ENCODE measurements at places on chromosomes 1 and 21. TPM values are rescaled to one million over a fixed set of nuclear protein-coding genes. Genes with fewer than 3 reads are reported as not detected.

DNA sequence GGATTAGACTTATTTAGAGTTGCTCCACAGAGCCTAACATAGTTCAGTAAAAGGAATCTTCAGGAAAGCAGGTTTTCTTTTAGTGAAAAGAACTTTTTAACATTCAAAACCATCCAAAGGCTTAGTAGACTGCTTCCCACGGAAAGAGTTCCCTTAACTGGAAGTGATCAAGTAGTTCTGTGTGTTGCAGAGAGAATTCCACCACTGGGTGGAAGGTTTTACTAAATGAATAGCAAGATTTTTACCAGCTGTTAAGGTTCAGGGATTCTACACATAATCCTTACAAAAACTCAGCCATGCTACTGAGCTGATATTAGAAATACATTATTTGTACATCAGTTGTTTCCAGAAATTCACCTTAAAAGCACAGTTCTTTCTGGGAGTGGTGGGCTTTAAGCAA lies 119.7 kb downstream of the GDAP2 start:
- DNase-seq = no peak

The PER3 gene
- polyA plus RNA-seq = 2.5 TPM

- no peak for DNase-seq
Observed at GRCh38 chr1:244221991-244222390, 170.9 kb downstream of the ZBTB18 start.

GRCh38 chr1:115412733-115413132 lies 74.7 kb upstream of the NGF start:
- DNase-seq = no peak

The OR2T35 gene
- not detected for polyA plus RNA-seq

The COL16A1 gene
- 74.3 TPM for polyA plus RNA-seq

GRCh38 chr1:108896146-108897145 lies 19.7 kb downstream of the GPSM2 start:
- DNase-seq = peak; percentile 39

DNA sequence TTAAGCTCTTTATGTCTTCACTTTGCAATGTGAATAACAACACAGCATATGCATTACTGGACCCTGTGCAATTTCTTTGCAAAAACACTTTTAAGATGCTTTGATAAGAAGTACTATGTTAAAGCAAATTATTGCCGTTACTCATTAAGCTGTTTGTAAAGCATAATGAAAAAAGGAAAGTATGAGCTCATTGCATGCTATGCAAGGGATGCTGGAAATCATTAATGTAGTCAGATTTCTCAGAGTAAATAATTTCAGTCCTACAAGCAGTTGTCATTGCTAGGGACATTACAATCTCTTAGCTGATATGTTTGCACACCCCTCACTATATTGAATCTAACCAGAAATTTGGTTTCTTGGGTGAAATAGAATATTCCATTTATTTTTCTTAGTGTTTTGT lies 982.5 kb upstream of the ADGRL2 start:
- DNase-seq = no peak

The KLF17 gene
- not detected for polyA plus RNA-seq

DNA sequence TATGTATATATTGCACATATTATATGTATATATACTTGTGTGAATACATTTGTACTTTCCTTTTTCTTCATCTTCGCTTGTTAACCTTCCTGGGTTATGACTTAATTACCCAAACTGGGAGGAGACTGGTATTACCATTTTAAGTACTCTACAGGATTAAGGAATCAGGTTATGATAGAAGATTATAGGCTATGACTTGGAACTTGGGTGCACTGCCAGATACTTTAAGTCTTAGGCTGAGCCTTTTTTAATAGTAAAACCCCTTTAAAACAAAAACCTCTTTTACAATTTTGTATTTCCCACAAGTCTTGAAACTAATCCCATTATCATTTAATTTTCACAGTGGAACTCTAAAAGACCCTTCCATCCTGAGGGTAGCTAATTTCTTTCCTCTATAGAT lies 6.0 kb downstream of the BRWD1 start:
- DNase-seq = no peak

- DNase-seq = peak; percentile 98
Observed at GRCh38 chr1:234315091-234315541, 58.1 kb upstream of the COA6 start.

- DNase-seq = no peak
Observed at GRCh38 chr1:213325482-213325881, 274.4 kb downstream of the RPS6KC1 start.

GRCh38 chr21:45225041-45225740 lies 62.5 kb downstream of the POFUT2 start:
- DNase-seq = no peak

The TEX38 gene
- polyA plus RNA-seq = not detected

All from foreskin keratinocyte (primary cell).